ENCODE measurements at places on chromosomes 13 and 19.

GRCh38 chr19:36182612-36183244 is 30.5 kb upstream of the COX7A1 start:
- DNase-seq, result no peak

DNA sequence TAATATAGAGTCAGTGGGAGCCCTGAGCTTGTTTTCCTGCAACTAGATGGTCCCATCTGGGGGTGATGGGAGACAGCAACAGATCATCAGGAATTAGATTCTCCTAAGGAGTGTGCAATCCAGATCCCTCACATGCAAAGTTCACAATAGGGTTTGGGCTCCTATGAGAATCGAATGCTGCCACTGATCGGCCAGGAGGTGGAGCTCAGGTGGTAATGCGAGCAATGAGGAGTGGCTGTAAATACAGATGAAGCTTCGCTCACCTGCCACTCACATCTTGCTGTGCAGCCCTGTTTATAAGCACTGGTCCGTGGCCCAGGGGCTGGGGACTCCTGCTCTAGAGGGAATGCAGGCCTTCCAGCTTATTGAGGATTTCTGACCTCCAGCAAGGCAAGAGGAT is 5.7 kb downstream of the ZNF558 start:
- peak; percentile 5 for DNase-seq

DNA sequence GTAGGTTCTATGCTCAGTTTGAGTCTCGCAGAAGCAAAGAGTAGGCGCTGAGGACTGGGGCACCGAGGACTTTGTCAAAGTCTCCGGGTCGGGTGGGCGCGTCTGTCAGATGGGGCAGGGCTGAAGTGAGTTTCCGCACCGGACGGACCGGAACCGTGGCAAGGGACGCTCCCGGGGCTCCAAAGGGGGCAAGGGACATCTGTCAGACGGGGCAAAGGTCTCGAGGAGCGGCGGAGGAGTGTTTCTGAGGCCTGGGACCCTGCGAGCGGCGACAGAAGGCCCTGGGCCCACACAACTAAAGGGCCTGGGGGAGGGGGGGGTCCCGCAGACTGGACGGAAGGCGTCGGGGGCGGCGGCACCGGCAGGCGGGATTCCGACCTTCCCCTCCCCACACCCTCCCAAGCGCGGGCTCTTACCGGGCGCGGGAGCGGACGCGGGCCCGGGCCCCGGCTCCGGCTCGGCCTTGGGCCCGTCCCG is 13.3 kb upstream of the AKAP8L start:
- DNase-seq, result no peak

- no peak for DNase-seq
These were observed 6.9 kb upstream of the SBK3 start for GRCh38 chr19:55552206-55552605.

DNA sequence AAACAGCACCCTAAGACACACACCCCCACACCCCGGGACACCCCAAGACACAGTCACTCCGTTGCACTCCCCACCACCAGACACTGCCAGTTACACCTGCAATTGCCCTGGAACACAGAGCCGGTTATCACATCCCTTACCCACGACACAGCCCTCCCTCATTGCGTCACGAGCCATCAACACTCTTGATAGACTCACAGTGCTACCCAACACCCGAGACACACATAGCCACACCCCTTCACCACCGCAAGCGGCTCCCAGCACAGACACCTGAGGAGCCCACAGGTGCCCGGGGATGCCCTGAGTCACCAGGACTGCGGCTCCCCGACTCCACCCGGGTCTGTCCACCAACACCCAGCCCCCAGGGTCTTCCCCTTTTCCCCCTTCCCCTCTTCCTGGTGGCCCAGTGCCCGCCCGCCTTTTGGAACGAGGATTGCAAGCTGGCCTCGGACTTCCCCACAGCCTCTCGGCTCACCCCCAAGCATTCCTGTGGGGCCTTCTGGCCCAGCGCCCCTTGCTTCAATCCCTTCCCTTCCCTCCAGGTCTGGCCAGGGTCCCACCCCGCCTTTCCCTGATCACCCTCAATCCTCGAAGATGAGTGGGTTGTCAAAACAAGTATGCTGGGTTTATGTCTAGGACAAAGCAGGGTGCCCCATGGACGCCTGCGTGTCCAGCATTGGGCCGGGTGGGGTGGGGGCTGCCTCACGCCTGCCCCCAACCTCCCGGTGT is 1.7 kb upstream of the PTGER1 start:
- no peak for DNase-seq

- DNase-seq, result no peak
These were observed 78.4 kb downstream of the DPF1 start for GRCh38 chr19:38145623-38146022.

- DNase-seq, result no peak
These were observed 19.9 kb upstream of the TINCR start for GRCh38 chr19:5587661-5588060.

- peak; percentile 57 for DNase-seq
These were observed 8.3 kb upstream of the SYCN start for GRCh38 chr19:39212375-39212742.

GRCh38 chr13:108961542-108962125 is 332.2 kb downstream of the MYO16 start:
- DNase-seq, result peak; percentile 35

GRCh38 chr19:5913739-5914357 is at the start of gene CAPS:
Gene CAPS (plus strand): TSS chr19:5914254. CDS start chr19:5914407, 153 bp downstream.
- no peak for DNase-seq

DNA sequence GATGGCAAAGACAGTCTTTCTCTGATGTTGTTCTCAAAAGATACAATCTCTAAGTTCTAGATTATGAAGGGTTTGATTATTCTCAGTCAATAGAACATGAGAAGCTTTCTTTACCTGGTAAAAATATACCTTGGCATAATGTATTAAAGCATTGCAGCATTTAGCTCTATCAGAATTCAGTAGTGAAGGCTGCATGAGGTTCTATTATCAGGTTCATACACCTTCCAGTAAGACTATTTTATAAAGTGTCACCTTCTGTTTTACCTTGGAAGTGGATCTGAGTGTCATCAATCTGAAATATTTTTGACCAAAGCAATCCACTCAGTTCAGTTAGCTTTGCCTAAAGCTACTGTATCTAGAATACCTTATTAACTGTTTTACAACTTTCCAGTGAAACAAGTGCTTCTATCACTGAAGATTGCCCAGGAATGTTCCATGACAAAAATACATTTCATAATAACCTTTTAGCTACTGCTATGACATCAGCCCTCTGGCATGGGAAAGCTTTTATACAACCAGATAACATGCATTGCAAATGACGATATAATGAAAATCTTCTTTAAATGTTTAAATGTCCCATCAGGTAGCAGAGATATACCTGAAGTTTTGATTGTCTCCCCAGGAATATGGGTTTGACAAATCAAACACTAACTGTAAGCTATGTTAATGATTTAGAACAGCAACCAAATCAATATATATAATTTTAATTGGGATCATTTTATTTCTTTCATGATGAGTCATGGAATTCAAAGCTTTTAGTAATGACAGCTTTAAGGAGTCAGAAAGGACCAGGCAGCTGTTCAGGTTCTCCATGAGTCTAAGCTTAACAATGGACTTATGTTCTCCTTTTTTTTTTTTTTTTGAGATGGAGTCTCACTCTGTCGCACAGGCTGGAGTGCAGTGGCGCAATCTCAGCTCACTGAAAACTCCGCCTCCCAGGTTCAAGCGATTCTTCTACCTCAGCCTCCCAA is 72.2 kb downstream of the UFM1 start:
- DNase-seq, result no peak

DNA sequence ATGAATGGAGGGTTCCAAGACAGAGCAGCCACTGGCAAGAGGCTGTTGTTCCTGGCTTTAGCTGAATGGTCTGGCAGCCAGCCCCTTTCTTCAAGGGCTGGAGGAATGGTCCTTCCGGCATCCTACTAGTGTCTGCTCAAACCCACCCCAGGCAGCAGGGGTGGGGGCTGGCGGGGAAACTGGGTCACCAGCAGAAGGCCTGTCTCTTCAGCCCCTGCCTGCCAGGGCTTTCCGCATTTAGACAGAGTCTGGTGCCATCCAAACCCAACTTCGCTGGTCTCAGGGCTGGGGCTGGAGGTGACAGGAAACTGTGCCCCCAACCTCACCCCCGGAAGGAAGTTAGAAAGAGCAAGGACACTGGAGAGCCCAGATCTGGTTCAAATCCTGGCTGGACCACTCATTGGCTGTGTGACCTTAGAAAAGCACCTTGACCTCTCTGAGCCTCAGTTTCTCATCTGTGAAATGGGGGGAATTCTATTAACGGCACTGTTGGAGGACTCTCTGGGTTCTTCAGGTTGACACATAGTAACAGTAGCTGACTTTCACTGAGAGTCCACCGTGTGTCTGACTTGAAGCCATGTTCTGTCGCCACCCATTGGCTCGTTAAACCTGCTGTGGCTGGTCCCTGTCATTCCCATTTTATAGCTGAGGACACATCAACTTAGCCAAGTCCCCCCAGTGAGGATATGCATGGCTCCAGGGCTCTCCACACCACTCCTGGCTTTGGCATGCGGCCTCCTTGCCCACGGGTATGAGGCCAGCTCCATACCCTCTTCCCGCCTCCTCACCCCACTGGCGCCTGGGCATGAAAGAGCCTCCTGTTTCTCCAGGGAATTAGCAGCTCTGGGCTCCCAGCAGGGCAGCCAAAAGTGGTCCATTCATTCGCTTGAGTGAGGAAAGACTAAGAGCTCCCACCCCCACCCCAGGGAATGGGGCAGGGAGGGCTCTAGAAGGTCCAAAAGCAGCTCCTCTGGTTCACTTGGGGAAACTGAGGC is 2.5 kb upstream of the NR2C2AP start:
- DNase-seq, result no peak

DNA sequence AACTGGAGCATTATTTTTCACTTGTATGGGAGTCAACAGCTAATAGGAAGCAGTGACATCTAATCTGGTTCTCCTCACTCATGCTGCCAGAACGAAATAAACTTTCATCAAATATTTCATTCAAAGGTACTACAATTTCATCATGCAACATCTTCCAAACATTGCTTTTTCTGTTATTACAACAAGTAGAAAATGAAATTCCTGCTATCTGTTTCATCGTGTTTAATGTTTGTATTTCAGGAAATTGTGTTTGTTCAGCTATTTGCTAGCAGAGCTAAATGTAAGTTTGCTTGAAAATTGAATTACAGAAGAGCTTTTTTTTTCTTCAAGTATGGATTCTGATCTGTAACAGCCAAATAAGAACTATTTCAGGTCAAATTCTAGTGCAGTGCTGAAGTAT is 90.1 kb downstream of the SLITRK6 start:
- DNase-seq, result no peak

Data from Jurkat, Clone E6-1 (cell line).